Activated T-cell treated with anti-CD3 and anti-CD28 coated beads for 4 hours (primary cell): ENCODE measurements at places on chromosomes 7 and 10.
A peak's percentile ranks its signal among the peaks of the same experiment; 100 is the strongest.

DNA sequence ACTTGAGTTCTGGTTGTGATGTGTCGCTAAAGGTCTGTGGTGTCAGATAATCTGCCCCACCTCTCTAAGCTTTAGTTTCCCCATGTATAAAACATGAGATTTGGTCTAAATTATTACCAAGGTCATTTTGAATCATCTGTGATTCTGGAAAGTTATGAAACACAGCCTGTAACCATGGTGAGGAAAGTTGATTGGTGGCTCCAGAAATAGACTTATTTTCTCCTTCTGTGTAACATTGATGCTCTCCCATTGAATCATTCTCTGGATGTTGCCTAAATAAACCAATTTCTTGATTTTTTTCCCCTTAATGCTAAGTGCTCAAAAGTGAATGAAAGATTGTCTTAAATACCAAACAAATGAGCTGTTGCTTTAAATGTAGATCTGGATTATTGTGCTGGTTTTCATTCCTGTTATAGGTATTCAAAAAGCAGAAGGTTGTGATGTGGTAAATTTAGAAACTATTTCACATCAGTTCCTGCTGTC, 30.0 kb upstream of the PCGF5 start:
- no peak for DNase-seq

DNA sequence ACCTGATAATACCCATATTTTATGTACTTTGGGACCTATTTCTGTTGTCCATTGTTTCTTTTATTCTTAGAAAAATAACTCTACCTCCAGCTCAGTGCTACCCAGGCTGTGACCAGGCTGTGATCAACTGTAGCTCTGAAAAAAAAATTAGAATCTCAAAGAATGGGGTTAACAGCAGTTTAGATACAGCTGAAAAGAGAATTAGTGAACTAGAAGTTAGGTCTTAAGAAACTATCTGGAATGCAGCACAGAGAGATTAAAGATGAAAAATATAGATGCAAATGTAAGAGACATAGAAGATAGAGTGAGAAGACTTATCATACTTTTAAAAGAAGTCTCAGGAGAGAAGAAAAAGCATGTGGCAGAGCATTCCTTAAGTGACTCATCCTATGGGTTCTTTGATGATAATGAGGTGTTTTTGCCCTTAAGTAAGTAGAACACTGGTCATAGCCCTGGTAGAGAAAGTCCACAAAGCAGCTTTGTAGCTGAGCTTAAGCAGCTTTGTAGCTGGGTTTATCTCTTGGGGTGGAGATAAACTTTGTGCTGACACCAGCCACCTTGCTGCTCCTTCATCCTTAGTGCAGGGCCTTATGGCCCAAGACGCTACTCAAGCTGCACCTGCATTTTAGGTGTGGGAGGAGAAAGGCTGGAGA, 27.3 kb upstream of the SFRP5 start:
- DNase-seq = no peak

DNA sequence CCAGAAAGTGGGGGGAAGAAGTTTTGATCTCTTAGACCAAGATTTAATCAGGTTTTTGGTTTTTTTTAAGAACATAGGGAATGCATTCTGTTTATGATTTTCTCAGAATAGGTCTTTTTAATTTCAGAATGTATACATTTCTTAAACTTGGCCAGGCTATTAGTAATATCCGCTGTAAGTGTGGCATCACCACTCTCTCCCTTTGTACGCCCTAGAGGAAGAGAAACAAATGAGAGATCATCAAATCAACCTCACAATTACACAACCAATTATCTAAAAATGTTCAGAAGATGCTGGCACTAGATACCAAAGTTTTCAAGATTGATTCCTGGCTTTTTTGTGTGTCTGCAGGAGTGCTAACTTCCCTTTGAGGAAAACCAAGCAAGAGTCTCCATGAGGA, 70.0 kb downstream of the KLF6 start:
- DNase-seq = no peak

DNA sequence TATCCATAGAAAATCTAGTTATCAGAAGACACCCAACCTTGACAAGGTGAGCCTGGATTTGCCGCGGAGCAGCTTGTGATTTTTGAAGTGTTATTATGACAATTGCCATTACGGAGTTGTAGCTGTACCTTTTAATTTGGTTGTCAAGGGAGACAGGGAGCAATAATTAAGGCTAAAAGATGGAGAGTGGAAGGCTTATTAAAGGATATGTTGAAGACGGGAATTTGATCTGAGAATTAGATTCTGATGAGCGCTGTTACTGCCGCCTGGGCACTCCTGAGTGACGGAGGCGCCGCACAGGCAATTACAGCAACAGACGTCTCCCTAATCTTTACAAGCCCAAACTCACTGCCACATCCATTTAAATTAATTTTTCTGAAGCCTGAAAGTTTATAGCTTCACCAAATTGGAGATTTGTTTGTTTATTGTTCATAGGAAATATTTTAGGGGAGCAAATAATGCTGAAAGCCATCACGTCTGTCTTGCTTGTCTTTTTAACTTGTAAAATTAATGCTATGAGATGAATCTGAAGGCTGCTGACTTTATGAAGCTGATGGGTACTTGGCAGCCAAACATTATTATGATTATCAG, 475.0 kb upstream of the ADARB2 start:
- DNase-seq = no peak

DNA sequence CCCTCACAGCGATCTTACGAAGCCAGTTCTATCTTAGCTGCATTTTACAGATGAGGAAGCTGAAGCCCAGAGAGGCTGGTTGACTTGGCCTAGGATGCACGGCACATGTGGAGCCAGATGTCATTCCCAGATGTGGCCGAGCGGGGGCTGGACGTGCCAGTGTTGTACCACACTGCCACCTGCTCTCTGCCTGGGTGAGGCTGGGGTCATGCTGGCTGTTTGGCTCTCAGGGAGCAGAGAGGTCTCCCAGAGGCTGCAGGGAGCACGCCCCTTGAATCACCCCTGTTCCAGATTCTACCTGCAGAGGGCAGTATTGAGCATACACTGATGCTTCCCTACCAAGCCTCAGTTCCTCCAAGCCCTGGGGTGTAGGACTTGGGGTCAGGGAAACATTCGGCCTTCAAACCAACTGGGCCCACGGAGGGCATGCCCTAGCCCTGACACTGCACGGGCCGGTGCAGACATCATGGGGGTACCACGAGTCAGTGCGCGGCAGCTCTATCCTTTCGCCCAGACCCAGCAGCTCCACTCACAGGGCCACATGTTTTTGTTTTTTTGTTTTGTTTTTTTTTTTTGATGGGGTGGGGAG, 3.8 kb upstream of the GTF2IRD1 start:
- peak; percentile 68 for DNase-seq

- DNase-seq = no peak
These were observed 153.2 kb upstream of the ADCY1 start for GRCh38 chr7:45420843-45421495.

DNA sequence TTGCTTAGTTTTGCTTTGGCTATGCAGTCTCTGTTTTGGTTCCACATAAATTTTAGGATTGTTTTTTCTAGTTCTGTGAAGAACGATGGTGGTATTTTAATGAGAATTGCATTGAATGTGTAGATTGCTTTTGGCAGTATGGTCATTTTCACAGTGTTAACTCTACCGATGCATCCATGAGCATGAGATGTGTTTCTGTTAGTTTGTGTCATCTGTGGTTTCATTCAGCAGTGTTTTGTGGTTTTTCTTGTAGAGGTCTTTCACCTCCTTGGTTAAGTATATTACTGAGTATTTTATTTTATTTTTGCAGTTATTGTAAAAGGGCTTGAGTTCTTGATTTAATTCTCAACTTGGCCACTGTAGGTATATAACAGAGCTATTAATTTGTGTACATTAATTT, 78.2 kb upstream of the ZNF92 start:
- no peak for DNase-seq

DNA sequence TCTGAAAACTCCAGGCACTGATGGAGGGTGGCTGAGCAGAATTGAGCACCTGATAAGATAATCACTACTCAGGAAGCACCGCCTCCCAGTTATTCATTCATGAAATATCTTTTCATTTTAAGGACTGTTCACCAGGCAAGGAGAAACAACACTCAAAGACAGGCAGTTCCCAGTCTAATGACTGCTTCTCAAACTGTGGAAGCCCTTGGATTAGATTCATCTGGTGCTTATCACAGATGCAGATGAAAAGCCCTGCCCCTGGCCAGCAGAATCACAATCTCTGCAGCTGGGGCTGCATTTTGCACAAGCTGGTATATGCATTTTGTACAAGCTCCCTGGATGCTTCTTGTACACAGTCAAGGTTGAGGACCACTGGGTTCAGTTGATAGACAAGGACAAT, 109.7 kb downstream of the ELMO1 start:
- no peak for DNase-seq

DNA sequence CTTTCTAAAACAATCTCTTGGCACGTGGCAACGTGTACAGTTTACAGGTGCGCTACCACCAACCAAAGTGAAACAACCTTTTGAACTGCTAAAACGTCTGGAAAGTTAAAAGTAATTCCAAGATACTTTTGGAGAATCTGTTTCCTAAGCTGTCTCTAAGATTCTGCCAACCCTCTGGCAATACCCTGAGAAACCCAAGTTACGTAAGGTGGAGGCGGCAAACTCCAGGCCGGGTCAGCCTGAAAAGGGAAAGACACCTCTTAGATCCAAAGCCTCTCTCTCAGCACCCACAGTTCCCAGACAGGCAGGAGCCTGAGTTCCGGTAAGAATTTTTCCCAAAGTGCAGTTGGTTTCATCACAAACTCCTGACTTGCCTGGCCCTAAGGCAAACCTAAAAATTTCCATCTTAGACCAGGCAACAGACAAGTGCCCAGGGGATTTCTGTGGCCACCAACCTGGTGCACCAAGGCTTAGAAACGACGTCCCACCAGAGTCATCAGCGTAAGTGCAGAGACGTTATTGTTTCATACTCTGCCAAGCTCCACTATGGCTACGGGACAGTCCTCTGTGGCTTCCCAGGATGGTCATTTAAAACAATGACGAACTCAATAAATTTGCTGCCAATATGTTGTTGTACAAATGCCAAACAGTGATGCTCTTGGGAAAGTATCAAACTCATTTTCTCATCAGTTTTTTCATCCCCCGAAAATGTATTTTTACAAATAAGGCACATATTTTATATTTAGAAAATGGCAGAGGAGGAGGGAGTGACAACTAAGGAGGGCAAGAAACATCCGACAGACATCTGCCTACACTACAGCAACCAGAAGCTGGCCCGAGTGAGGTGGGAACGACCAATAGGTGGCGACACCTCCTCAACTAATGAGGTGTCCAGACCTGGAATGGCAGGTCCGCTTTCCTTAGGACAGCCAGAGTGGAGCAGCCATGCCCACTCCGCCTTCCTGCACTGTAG, 205.8 kb upstream of the FRMD4A start:
- peak; percentile 37 for DNase-seq

DNA sequence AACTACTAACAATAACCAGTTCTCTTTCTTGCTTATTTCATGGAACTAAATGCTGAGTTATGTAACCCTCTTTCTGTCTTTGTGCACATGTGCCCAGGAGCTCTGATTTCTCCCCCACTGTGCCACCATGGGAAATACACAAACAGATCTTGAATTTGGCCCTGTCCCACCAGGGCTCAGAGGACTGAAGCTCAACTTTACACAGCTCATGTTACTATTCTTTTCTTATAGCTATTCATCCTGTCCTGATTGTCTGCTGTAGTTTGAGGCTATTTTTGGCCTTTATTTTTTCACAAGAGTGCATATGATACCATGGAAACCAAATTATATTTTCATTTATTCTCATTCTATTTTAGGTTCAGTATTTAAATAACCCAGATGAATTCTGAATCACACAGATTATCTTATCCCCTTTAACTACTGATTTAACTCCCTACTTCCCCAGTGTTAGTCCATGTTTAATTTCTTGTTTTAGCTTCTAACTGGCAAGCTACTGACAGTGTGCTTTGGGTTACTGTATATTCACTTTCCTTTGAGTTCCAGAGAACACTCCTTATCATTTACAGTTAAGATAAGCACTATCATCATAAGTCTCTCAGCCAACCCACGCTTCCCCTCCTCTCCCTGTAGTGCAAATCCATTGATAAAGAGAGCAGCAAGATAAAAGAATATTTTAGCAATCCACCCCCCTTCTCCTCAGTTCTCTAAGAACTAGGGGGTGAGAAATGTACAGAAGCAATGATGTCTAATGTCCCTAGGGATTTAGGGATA, 71.8 kb upstream of the GSDME start:
- no peak for DNase-seq

DNA sequence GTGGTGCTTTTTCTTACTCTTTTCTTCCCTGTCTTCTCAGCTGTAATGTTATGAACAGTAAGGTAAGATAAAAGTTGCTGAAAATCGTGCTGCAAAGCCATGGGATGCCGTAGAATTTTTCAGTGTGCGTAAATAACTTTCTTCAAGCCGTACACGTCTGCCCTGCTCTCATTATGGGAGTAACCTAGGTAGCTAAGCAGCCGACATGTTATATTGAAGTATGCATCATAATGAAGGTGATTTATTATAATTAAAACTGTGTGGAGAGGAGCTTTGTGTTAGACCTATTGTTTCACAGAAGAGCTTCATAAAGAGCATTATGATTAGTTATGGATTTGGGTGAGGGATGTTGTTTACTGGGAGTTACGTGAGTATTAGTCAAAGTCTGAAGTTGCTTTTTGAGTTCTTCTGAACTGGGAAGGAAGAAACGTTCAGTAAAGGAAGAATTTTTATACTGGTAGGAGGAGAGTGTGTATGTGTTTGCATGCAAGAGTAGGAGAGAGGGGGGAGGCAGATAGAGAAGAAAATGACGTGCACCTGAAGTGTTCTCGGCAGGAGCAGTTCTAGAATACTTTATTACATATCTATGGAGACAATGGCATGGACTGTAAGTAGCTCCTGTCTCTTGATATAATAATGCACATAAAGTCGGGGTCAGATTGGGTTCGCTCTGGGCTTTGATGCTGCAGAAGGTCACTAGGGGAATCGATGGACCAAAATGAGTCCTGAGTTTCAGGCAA, 56.3 kb downstream of the POU6F2 start:
- no peak for DNase-seq

DNA sequence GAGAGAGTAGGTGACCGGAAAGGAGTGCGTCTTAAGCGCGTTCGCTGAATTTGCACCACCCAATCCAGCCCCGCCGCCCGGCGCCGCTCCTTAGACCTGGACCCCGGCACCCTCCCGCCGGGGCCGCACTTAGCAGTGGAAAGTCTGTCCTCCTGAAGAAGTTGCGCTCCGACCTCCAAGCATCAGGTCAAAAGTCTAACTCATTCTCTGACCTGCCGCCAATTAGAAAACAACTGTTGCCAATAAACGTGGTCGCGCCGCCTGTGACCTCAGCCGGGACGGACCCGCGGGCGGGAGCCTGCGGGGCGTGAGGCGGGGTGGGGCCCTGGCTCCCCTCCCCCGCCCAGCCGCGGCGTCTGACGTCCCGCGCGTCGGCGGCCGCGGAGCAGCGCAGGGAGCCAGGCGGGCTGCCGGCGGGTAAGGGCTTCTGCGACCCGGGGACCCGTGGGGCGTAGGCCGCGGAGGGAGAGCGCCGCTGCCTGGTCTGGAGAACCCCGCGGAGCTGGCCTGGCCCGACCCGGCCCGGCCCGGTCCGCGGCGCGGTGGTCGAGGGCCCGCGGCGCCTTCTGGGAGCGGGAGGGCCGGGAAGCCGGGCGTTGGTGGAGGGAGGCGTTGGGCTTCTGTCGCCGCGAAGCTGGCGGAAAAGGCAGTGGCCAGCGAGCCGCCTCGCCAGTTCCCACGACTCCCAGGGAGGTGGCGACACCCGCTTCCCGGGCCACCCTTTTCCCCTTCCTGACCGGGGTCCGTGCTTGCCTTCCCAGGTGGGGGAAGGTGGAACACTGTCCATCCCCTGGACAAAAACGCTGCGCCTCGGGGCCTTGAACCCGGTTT, at the start of gene BCAP29:
Gene BCAP29, plus strand, starts transcription at position 362 of the 831 bp plus-strand sequence. CDS start 527 bp downstream, outside the sequence.
- DNase-seq = peak; percentile 48

- DNase-seq = no peak
These were observed 2.3 kb upstream of the INSYN2A start for GRCh38 chr10:127198721-127199120.

- DNase-seq = no peak
These were observed 80.4 kb downstream of the DNMBP start for GRCh38 chr10:99929360-99929759.

GRCh38 chr7:130901209-130901783, 167.3 kb upstream of the KLF14 start:
- no peak for DNase-seq
